Hippocampal formation (tissue), 2 donors: ENCODE measurements at places on chromosomes 1 and 21.
A peak's percentile ranks its signal among the peaks of the same experiment; 100 is the strongest.

DNA sequence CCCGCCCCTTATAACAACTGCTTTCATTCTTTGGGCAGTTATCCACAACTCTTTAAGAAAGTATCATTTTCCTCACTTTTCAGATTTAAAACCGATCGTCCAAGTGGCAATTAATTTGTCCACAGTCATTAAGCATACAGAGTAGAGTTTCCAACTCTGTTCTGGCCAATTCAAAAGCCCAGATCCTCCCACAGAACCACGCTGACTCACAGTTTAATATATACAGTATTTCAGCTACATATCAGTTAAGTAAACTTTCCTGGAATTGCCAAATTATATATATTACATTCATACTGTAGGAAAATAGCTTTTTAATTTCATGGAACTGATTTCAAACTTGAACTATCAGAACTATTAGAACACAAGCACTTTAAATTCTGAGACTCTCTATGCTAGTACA lies 163.8 kb upstream of the ESRRG start:
- DNase-seq: no peak

GRCh38 chr1:22773981-22774832 lies 63.6 kb downstream of the EPHB2 start:
- DNase-seq: peak; percentile 26

GRCh38 chr1:64515427-64515826 lies 45.5 kb downstream of the CACHD1 start:
- DNase-seq: peak; percentile 19

- peak; percentile 16 for DNase-seq
These were observed 50.4 kb upstream of the STUM start for GRCh38 chr1:226497991-226498639.

- DNase-seq: no peak
These were observed 17.6 kb downstream of the PAXBP1 start for GRCh38 chr21:32753818-32754585.
